ENCODE measurements at places on chromosomes 7 and 10. TPM values are rescaled to one million over a fixed set of nuclear protein-coding genes. Genes with fewer than 3 reads are reported as not detected.
A peak's percentile ranks its signal among the peaks of the same experiment; 100 is the strongest.

DNA sequence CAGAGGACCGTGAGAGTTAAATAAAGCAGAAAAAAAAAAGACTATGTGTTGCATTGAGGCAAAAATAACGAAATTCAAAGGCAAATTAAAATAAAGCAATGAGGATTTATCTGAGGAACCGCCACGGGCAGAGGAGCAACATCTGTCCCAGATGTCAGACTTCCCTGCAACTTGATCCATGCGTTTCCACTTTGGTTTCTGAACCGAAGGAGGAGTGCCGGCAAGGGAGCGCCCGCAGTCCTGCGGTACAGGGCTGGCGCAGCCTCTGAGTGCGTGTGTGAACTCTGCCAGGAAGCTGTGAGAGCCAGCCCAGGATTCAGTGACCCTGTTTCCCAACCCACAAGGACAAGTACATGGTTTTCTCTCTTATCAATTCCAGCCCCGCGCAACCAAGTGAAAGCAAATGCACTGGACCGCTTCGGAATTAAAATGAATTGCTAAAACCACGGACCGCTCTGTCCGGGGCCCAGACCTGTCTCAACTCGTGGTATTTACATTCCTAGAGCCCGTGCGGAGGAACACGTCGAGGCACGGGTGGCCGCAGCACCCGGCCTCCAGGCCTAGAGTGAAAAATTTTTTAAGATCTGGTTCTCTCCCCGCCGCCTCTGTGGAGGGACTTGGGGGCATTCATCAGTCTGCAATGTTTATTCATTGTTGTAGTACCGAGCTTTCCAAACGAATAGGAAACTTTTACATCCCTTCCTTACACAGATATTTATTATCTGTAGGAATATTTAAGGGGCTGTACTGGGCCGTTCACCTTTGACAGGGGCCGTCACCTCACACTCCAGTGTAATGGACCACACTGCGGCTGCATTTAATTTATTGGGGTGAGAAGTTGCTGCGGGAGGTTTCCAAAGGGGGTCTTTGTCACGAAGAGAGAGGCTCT lies 291.5 kb upstream of the NFE2L3 start:
- H3K36me3 ChIP-seq: no peaks in the 10 kb centered on the region
- no peak for DNase-seq
- H3K4me1 ChIP-seq: peaks cover 26% of the 10 kb centered on the region
- H3K4me3 ChIP-seq: no peak overlapping the region
- H3K27ac ChIP-seq: peak overlapping the region; percentile 22

The MINPP1 gene
- 17.0 TPM for total RNA-seq

DNA sequence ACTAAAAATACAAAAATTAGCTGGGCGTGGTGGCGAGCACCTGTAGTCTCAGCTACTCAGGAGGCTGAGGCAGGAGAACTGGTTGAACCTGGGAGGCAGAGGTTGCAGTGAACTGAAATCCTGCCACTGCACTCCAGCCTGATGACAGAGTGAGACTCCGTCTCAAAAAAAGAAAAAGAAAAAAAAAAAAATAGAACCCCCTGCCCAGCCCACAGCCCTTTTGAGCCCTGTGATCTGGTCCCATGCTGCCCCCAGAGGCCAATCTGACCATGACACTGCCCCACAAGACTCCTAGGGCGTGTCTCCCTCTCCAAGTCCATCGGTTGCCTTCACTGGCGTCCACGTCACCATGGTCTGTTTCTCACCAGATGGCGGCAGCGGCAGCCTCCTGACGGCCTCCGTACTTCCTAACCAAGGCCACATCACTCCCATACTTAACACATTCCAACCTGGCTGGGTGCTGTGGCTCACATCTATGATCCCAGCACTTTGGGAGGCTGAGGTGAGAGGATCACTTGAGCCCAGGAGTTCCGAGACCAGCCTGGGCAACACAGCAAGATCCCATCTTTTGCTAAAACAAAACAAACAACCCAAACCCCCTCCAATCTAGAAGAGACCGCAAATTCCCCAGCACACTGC lies 18.0 kb downstream of the STX1A start:
- peaks cover 14% of the 10 kb centered on the region for H3K36me3 ChIP-seq
- no peak for DNase-seq

The PNLIPRP1 gene
- total RNA-seq: not detected

GRCh38 chr7:137001041-137001440 lies 132.6 kb downstream of the CHRM2 start:
- no peak overlapping the region for H3K4me3 ChIP-seq
- no peak for DNase-seq
- no peaks in the 10 kb centered on the region for H3K27me3 ChIP-seq
- no peaks in the 10 kb centered on the region for H3K4me1 ChIP-seq
- no peak overlapping the region for H3K27ac ChIP-seq
- H3K36me3 ChIP-seq: no peaks in the 10 kb centered on the region

DNA sequence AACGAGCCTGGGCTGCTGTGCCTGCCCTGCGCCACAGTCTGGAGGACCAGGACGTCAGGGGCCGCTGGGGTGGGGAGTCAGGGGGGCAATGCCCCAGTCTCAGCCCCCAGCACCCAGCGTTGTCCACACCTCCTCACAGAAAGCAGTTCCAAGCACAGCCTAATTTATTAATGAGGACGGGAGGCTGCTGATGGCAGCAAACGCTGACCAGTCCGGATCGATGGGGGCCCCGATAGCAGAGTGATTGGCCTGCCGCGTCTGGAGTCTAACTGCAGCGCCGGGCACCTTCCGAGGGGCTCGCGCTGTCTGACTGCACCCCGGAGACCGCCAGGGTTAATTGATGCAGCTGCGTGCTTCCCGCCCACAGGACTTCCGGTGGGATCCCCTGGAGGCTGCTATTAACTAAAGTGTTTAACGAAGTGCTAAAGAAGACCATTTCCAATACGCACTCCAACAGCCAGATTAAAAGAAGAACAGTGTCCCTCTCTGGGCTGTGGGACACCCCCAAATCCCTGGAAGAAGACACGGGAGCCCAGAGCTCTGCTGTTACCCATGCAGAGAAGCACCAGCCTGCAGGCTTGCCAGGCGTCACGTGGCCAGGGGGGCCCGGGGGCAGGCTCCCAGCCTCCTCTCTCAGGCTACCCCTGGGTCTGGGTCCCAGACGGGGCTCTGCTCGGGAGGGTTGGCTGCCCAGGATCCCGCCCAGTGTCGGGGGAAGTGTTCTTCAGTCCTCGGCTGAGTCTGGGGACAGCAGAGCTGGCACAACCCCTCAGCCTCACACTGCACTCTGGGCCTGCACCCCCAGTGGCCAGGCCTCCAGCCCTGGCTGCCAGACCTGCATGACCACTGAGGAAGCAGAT lies 63.8 kb downstream of the MICALL2 start:
- no peak overlapping the region for H3K4me3 ChIP-seq
- no peaks in the 10 kb centered on the region for H3K4me1 ChIP-seq
- H3K27ac ChIP-seq: no peak overlapping the region
- peaks cover 4% of the 10 kb centered on the region for H3K27me3 ChIP-seq
- no peaks in the 10 kb centered on the region for H3K36me3 ChIP-seq
- DNase-seq: no peak

DNA sequence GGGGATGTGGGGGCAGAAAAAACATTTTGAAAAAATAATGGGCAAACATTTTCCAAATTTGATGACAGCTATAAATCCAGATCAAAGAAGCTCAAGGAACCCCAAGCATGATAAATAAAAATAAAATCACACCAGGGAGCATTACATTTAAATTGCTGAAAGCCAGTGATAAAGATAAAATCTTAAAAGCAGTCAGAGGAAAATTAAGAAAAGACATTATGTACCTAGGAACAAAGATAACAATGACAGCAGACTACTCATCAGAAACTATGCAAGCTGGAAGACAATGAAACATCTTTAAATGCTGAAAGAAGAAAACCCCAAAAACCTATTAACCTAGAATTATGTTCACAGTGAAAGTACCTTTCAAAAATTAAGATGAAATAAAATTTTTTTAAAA lies 23.3 kb downstream of the NEUROG3 start:
- no peak for DNase-seq
- no peaks in the 10 kb centered on the region for H3K27me3 ChIP-seq
- no peak overlapping the region for H3K4me3 ChIP-seq

All from CD8-positive, alpha-beta memory T cell (primary cell).